SJSA1 (cell line): ENCODE measurements at places on chromosomes 2 and 18. TPM values are rescaled to one million over a fixed set of nuclear protein-coding genes. Genes with fewer than 3 reads are reported as not detected.

Gene PFN4
- total RNA-seq = 0.29 and 0.69 TPM in 2 replicates

Gene EMILIN1
- total RNA-seq = 168 and 170 TPM in 2 replicates

Gene GAREM2
- 0.05 TPM in 1 of 2 replicates, not detected in the other for total RNA-seq

GRCh38 chr2:186648130-186648529 lies 45.7 kb upstream of the FAM171B start:
- H3K4me1 ChIP-seq = no peaks in the 10 kb centered on the region
- DNase-seq = no peak
- no peak overlapping the region for H3K27ac ChIP-seq
- no peak overlapping the region for H3K4me3 ChIP-seq
- peaks cover 64% of the 10 kb centered on the region for H3K36me3 ChIP-seq

- no peak overlapping the region for H3K27ac ChIP-seq
- H3K36me3 ChIP-seq = no peaks in the 10 kb centered on the region
- peak; percentile 36 for DNase-seq
- no peak overlapping the region for H3K4me3 ChIP-seq
- no peaks in the 10 kb centered on the region for H3K27me3 ChIP-seq
Observed at GRCh38 chr2:240953426-240954410, 44.7 kb upstream of the SNED1 start.

DNA sequence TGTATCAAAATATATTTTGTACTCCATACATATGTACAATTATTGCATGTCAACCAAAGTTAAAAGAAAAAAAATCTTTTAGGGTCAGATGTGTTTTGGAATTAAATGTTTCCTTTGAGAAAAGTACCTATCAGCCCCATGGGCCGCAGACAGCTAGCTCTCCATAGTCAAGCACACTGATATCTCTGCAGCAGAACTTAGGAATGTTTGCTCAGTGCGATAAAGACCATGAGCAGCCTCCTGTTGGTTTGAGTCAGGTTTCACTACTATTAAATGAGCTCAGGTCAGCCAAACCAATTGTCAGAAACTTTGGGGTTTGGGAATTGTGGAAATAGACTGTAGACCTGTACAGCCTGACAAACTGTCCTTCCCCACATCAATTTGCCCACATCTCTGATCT lies 33.7 kb downstream of the LCT start:
- no peaks in the 10 kb centered on the region for H3K36me3 ChIP-seq
- H3K4me1 ChIP-seq = no peaks in the 10 kb centered on the region
- H3K27me3 ChIP-seq = no peaks in the 10 kb centered on the region

- H3K27me3 ChIP-seq = no peaks in the 10 kb centered on the region
- H3K4me1 ChIP-seq = no peaks in the 10 kb centered on the region
- no peak overlapping the region for H3K4me3 ChIP-seq
- no peak overlapping the region for H3K27ac ChIP-seq
- DNase-seq = no peak
- no peaks in the 10 kb centered on the region for H3K36me3 ChIP-seq
Observed at GRCh38 chr2:15665067-15665942, 73.6 kb downstream of the DDX1 start.

GRCh38 chr2:240912878-240913809 lies 7.0 kb downstream of the CROCC2 start:
- no peaks in the 10 kb centered on the region for H3K27me3 ChIP-seq
- no peak overlapping the region for H3K4me3 ChIP-seq
- H3K27ac ChIP-seq = peak overlapping the region; percentile 92

- H3K4me3 ChIP-seq = no peak overlapping the region
- no peaks in the 10 kb centered on the region for H3K4me1 ChIP-seq
- H3K27me3 ChIP-seq = no peaks in the 10 kb centered on the region
- no peak overlapping the region for H3K27ac ChIP-seq
- DNase-seq = no peak
- H3K36me3 ChIP-seq = peaks cover 25% of the 10 kb centered on the region
Observed at GRCh38 chr2:8872821-8873432, 35.5 kb upstream of the KIDINS220 start.

DNA sequence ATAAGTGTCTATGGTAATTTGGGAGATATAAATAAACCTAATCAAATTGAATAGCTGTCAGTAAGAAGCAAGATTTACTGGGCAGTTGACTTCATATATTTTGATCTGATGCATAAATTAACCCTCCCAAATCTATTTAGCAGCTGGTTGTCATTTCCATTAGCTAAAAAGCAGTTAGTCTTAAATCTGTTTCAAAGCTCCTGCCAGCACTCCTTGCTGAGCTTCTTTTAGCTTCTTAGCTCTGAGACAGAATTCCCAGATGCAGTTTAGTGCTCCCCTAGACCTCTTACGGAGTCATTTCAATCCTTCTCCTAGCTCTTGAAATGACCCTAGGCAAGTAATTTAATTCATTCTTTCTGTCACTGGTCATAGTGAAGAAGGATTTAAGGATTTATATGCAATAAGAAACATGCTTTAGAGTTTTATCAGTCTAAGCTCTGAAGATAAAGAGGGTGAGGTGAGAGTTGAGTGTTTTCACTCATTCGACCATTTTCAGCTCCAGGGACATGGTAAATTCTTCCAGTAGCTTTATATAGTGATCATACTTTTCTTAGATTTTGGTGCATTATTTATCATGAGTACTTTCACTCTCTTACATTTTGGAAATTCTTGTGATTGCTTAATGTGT lies 98.9 kb downstream of the PHLPP1 start:
- no peak overlapping the region for H3K27ac ChIP-seq
- H3K4me3 ChIP-seq = no peak overlapping the region
- no peaks in the 10 kb centered on the region for H3K27me3 ChIP-seq
- H3K36me3 ChIP-seq = no peaks in the 10 kb centered on the region
- no peak for DNase-seq

DNA sequence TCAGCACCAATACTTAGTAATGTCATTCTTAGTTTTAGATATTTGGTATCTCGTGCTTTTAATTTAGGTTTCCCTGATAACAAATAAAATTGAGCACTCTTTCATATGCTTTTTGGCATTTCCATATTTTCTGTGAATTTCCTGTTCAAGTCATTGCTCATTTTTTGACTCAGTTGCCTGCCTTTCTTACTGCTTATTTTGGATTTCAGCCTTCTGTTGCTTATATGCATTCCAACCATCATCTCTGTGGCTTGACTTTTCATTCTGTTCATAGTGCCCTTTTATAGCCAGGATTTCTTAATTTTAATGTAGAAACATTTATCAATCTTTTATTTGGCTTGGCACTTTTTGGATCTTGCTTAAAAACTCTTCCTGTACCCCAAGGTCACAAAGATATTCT lies 14.5 kb upstream of the KIF3C start:
- H3K27ac ChIP-seq = no peak overlapping the region
- H3K4me1 ChIP-seq = peaks cover 5% of the 10 kb centered on the region

DNA sequence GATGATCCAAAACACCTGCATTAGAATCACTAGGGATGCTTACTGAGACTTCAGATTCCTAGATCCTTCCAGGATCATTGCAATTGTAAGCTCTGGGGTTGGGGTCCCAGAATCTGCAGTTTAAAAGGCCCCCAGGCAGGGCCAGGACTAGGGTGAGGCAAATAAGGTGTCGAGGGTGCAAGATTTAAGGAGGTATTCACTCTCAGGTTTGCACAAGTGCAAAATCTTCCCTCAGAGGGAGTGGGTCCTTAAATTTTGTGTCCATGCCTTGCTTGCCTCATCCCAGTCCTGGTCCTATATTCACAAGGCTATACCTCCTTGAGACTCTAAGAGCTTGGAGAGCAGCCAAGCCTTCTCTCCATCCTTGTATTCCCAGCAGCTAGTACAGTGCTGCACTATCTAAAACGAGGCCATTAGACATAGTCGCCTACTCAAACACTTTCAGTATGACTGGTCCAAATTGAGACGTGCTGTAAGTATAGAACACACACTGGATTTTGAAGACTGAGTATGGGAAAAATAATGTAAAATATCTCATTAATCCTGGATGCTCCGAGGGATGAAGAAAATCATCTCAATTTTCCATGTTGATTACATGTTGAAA lies 31.6 kb upstream of the MREG start:
- H3K4me1 ChIP-seq = no peaks in the 10 kb centered on the region
- no peak overlapping the region for H3K27ac ChIP-seq
- no peaks in the 10 kb centered on the region for H3K27me3 ChIP-seq
- no peak overlapping the region for H3K4me3 ChIP-seq

DNA sequence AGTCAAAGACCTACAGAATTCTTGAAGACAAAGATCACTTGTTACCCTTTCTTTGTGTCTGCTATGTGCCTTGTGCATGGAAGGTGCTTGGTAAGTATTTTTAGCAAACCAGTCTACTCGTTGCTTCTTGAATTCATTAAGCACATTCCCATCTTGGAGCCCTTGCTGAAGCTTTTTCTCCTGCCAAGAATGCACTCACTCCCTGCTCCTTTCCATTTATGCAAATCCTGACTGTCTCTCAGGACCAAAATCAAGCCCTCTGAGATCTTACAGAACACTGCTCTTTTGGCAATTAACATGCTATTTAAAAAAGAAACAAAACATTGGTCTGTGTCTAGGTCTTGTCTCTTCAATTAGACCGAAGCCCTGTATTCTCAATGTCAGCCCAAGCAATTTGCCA lies 75.8 kb downstream of the CLHC1 start:
- H3K4me1 ChIP-seq = peaks cover 40% of the 10 kb centered on the region
- H3K27ac ChIP-seq = peak overlapping the region; percentile 63
- no peak for DNase-seq

- H3K4me3 ChIP-seq = no peak overlapping the region
- DNase-seq = no peak
- no peaks in the 10 kb centered on the region for H3K27me3 ChIP-seq
Observed at GRCh38 chr2:45768208-45768607, 116.7 kb downstream of the PRKCE start.

GRCh38 chr2:71611781-71612527 lies 158.6 kb downstream of the DYSF start:
- H3K4me1 ChIP-seq = no peaks in the 10 kb centered on the region; the same call in 1 of the 2 replicates
- H3K27me3 ChIP-seq = no peaks in the 10 kb centered on the region
- H3K36me3 ChIP-seq = peaks cover 9% of the 10 kb centered on the region

DNA sequence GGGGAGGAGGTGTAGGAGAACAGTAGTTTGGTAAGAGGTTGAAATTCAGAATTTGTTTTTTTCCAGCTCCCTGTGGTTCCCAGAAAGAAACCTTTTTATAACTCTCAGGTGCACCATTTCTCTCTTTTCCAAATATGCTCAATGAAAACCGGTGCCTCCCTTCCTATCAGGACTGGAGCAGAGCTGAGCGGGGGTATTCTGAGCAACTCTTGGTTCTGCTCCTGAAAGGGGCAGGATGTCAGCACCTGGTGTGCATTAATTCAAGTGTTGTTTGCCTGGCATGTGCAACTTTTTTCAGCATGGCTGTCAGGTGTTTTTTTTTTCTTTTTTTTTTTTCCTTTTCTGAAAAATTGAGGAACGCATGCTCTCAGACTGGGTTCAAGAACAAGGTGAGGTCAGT lies 74.1 kb downstream of the MAPK4 start:
- DNase-seq = no peak
- no peak overlapping the region for H3K27ac ChIP-seq
- H3K27me3 ChIP-seq = no peaks in the 10 kb centered on the region

- no peak overlapping the region for H3K4me3 ChIP-seq
- no peak overlapping the region for H3K27ac ChIP-seq
- H3K27me3 ChIP-seq = no peaks in the 10 kb centered on the region
- no peaks in the 10 kb centered on the region for H3K4me1 ChIP-seq
- H3K36me3 ChIP-seq = peaks cover 22% of the 10 kb centered on the region
Observed at GRCh38 chr2:241288324-241288888, 27.1 kb downstream of the HDLBP start.

DNA sequence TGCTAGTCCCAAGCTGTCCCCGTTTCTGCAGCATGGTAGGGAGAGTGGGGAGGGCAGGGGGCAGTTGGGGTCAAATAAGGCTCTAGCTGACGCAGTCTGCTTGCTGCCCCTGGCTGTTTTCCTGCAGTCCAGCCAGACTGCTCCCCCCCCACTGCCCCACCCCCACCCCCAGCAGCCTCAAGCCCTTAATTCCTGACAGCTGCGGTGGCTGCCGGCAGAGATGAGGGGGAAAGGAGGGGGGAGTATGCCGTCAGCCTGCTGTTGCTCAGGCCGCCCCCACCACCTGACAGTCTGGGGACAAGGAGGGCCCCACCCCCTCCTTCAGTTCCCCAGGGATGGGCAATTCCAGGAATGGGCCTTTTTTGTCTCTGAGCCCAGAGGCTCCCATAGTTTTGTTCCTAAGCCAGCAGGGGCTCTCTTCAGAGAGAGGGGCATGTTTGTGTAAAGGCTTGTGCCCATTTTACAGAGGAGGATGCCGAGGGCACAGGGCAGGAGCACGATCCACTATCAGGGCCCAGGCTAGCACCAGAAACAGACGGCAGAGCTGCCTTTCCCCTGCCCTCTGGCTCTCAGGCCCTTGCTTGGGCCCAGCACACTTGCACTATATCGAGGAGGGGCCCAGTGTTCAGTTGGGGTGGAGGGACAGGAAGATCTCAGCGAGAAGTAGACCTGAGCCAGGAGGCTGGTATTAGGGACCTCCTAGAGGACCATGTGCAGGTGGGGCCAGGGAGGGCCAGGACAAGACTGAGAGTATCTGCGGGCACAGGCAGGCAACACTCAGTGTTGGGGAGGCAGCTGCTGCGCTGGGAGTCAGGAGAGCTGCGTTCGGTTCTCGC lies 1.5 kb upstream of the WNT10A start:
- no peak for DNase-seq
- no peaks in the 10 kb centered on the region for H3K4me1 ChIP-seq
- H3K36me3 ChIP-seq = no peaks in the 10 kb centered on the region
- H3K4me3 ChIP-seq = no peak overlapping the region
- peaks cover 66% of the 10 kb centered on the region for H3K27me3 ChIP-seq

DNA sequence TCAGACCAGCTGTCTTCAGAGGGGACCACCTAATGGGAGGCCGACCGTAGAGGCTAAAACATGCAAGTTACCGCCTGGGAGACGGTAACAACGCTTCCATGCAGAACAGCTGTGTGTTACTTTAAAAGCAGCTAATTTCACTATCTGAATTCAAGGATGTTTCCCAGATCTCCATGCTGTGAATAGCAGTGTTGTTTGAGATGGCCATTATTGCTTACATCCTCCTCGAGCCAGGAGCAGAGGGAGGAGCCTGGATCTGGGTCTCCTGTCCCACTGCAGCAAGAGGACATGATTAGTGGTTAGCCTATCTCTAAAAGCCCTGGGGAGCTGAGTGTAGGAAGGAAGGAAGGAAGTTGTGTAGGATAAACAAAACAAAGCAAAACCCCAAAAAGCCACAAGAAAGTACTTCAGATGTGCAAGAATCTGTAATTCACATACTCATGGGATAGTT lies 50.9 kb downstream of the ACTR2 start:
- no peaks in the 10 kb centered on the region for H3K27me3 ChIP-seq
- peaks cover 12% of the 10 kb centered on the region for H3K36me3 ChIP-seq
- no peak overlapping the region for H3K27ac ChIP-seq
- H3K4me3 ChIP-seq = no peak overlapping the region
- peaks cover 16% of the 10 kb centered on the region for H3K4me1 ChIP-seq

- H3K4me3 ChIP-seq = no peak overlapping the region
- peak; percentile 16 for DNase-seq
- peaks cover 6% of the 10 kb centered on the region for H3K4me1 ChIP-seq
Observed at GRCh38 chr2:25381502-25381901, 39.8 kb upstream of the DNMT3A start.

DNA sequence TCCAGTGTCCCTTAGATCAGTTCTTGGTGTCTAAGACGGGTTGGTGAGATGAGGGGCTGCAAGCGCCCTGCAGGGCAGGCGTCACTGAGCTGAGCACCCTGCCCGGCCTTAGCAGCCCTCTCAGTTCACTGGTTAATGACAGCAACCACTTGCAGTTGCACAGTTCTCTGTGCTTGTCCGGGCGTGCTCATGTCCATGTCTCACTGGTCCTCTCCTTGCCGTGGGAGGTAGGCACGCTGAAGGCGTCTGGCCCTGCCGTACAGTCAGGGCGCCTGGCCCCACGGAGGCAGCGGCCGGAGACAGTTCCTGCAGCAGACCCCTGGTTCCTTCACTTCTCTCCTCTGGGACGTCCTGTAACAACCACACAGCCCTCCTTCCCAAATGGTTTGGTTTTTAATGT lies 75.3 kb downstream of the ARHGEF4 start:
- H3K4me1 ChIP-seq = no peaks in the 10 kb centered on the region
- H3K4me3 ChIP-seq = no peak overlapping the region
- no peak for DNase-seq
- H3K27me3 ChIP-seq = peaks cover 9% of the 10 kb centered on the region
- no peak overlapping the region for H3K27ac ChIP-seq
